ENCODE measurements at places on chromosomes 12 and 14.
A peak's percentile ranks its signal among the peaks of the same experiment; 100 is the strongest.

GRCh38 chr14:61462566-61463193 lies 141.3 kb downstream of the PRKCH start:
- DNase-seq = no peak

- DNase-seq = no peak
These were observed 11.1 kb downstream of the KIF21A start for GRCh38 chr12:39431797-39432196.

- DNase-seq = no peak
These were observed 76.4 kb upstream of the CCDC60 start for GRCh38 chr12:119258149-119258548.

- no peak for DNase-seq
These were observed 63.0 kb upstream of the TCL1A start for GRCh38 chr14:95776798-95777534.

DNA sequence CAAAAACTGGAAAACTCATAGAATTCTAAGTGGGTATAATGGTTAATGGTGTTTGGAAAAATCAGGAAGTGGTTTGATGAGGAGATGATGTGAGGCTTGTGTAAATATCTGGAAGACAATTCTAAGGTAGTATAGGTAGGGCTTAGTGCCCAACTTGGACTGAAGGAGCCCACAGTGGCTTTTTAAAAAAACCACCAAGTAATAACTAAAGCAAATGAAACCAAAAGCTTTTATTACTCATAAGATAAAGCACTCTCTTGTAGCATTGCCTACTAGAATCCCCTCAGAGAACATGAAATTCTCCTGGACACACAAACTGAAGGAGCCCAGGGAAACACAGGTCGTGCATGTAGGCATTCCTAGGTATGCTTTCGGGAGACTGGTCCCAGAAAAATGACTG lies 324.5 kb downstream of the NELL2 start:
- no peak for DNase-seq

- DNase-seq = no peak
These were observed 24.2 kb upstream of the FOXN3 start for GRCh38 chr14:89440986-89441909.

- no peak for DNase-seq
These were observed 291.5 kb downstream of the NELL2 start for GRCh38 chr12:44584625-44585024.

DNA sequence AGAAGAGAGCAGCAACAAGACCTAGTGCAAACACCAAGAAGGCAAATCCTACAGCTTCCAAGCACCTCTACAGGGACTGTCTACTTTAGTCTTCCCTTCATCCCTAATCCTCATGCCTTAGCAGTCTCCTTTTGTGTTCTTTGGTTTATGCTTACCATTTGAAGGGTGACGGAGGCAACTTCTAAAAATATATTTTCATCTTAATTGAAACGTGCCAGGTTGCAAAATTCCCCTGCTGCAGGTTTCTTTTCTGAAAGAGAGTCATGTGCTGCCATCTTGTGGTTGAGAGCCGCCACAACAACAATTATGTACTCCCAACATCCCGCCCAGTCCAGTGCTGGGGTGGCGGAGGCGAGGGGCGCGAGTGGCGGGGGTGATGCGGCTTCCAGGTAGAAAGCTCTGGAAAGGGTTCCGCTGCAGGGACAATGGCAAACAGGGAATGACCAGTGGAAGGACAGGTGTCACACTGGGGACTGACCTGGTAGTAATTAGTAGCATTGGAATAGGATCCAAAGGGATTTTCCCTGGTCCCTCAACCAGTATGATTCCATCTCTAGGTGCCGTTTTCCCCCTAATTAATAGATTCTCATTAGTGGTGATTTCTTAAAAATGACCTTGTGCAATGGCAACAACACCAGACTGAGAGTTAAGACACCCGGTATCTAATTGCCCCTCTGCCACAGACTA lies 80.3 kb upstream of the GNG2 start:
- peak; percentile 72 for DNase-seq

DNA sequence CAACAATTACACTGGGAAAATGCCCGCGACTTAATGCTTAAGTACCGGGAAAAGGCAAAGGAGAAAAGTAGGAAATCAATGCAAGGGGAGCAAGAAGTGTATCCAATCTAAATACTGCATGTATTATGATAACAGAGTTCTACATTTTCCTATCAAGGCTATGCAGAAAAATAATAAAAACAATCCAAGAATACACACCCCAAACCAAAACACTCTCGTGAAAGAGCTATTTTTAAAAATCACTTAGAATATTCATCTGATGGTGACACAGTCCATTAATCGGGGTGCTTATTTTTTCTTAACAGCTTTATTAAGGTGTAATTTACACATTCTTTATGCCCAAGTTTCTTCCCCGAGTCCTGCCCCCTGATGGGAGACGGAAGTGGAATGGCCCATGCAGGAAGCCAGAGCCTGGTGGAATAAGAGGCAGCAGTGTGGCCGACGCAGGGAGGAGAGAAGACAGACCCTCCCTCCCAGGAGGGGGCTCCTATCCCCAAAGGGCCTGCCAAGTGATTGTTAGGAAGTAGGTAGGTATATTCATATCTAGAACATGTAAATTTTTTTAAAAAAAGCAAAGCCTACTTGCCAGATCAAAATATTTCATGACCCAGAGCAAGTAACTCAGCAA lies 174.3 kb downstream of the FOXN3 start:
- DNase-seq = no peak

- no peak for DNase-seq
These were observed at the start of gene KRT7 for GRCh38 chr12:52232674-52233461. KRT7 (plus strand) TSS chr12:52233243; CDS start chr12:52233297, 54 bp downstream.

DNA sequence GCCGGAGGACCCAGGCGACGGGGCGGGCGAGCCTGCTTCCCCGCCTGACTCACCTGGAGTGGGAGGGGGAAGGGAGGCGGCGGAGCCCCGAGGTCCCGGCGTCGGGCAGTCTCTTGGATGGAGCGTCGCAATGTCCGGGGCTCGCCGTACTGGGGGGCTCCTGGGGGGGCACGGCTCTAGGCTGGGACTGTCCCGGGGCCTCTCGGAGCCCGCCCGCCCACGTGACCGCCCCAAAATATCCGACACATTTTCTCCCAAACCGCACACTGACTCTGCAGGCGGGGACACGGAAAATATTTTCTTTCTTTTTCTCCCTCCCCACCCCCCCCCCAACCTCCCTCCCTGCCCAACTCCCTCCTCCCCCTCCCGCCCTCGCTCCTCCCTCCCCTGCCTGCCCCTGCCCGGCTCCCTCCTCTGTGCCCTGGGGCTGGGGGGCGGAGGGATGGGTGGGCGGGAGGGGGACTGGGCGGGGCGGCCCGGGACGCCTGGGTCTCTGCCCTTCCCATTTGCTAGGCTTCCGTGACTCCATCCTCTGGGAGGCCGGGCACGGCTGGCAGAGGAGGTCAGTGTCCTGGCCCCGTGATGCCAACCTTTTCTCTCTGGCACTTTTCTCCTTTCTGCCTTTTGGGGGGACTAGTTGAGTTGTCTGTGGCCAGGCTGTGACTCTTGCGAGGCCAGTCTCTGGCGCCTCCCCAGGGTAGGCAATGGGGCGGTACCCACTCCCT lies at the start of gene RARG:
RARG (minus strand) TSS at position 289 of the 725 bp plus-strand sequence. CDS start 4,664 bp downstream, outside the sequence.
- peak; percentile 84 for DNase-seq

DNA sequence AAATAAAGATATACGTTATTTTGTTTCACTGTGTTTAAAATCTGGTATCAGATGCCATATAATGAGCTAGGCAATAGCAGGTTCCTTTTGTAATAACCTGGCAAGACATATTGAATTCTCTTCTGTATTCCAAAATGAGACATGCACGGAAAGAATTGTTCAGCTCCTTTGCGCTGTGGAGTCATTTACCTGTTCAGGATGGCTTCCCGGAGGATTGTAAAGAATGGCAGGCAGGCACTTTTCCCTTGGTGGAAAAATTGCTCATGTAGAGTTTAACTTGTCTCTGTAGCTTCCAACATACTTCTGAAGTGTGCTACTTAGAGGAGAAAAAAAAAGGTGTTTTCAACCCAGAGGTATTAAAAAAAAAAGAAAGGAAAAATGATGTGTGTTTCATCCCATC lies 805.2 kb downstream of the GALC start:
- no peak for DNase-seq

DNA sequence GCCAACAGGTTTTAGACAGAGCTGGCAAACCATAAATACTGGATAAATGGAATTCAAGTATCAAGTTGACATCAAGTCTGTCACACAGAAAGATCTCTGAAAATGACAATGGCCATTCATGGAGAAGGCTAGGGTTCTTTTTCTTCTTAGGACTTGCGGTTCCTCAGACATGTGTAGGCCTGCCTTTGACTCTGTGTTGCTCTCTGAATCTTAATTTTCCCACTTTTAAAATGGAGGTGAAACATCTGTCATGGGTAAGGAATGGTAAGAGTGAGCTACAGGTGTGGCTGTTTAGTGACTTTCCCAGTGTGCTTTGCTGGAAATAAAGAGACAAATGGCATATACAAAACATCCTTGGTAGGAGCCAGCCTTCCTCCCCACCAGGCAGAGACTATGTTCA lies 79.2 kb downstream of the PTCSC3 start:
- no peak for DNase-seq

DNA sequence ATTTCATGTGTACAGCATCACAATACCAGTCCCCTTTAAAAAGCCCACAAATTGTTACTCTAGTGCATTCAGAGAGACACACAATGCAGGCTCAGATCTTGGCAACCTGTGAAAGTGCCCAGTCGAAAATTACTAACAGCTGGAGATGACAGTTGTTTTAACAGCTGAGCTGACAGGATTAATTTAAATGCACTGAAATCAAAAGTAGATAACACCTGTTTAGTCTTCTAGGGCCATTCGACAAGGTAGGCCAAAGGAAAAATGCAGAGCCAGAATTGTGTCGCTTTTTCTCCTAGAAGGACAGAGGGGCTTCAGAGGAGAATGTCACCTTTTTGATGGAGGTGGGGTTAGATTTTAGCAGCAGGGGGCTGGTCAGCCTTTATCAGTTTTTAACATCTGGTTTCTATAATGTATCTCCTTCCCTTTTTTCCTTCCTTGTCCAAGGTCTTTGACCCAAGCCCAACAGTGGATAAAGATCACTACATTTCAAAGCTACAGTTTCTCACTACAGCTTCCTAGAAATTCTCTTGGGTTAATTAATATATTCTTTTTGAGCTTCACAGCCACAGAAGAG lies 139.1 kb downstream of the SOX5 start:
- no peak for DNase-seq

DNA sequence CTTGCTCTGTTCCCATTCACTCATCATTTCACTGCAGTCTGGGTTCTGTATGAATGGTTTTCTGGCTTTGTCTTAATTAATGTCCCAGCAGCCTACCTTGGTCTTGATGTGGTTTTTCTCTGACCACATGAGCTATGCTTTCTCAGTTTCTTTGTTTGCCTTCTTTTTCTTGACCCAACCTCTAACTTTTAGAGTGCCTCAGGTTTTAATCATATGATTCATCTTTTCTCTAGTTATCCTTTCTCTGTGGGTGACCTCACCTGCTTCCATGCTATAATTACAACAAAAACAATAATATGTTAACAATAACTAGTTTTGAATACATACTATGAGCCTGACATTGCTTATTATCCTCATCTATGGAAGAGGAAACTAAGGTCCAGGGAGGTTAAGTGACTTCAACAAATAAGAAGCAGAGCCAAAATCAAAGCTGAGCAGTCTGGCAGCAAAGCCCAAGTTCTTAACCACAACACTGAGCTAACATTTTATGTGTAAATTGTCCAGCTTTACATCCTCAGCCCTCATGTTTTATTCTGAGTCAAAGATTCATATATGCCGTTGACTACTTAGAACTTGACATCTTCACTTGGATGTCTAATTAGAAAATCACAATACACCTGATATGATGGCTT lies 4.7 kb upstream of the EPYC start:
- DNase-seq = no peak

DNA sequence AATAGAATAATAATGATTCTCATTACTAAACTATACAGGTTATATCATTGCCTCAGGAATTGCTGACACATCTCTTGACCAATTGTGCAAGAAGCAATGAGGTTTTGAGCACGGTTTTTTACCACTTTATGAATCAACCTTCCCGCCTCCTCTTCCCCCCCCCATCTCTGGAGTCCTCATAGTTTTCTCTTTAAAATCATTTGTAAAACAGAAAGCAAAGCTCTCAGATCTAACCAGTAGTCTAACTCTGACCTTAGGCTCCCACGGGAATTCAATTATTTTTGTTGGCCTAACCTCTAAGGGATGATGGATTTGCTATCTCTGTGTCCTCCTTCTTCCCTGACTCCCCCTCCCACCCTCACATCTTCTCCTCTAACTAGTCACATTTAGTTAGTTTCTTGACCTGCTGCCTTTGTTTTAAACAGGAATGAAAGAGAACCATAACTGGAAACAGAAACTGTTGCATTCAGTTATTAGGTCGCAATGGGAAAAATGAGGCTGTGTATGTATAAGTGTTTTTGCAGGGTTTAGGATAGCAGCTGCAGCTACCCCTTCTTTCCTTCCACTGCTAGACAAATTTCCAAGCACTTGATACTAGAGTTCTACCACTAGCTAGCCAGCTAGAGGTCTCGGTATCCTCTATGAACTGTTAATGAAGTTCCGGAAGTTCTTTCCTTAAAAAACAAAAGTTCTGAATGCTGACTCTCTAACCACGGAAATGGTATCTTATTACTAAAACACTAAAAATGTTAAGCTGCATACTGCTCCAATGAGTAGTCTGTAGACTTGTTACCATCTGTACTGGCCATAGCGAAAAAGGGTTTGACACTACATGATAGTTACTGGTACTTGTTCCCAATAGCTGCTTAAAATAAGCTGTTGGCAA lies 65.4 kb downstream of the TAOK3 start:
- DNase-seq = no peak

DNA sequence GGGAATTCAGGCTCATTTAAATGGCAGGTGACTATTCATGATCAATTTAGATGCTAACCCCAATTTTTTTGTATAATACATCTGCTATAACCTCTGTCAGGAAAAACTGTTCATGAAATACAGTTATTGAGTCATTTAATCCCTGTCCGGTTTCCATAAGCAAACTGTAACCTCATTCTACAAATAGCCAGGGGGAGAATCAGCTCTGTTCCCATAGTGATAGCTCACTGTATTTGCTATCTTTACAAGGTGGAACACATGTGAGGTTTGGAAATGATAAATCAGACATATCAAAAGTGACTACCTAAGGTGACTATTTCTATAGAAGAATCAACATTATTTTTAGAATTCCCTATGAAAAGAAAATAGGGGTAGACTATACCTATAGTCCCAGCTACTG lies 38.6 kb upstream of the VPS33A start:
- DNase-seq = no peak

DNA sequence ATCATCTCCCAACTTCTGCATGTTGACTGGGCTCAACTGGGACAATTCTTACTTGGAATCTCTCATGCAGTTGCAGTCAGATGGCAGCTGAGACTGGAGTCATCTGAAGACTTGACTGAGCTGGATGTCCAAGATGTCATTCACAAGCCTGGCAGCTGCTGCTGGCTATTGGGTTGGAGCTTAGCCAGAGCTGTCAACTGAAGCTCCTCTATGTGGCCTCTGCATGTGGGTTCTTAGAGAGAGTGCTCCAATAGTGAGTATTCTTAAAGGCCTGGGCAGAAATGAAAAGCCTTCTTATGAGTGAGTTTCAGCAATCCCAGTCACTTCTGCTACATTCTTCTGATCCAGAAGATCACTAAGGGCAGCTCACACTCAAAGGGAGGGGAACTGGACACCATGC lies 440.9 kb downstream of the LRIG3 start:
- peak; percentile 41 for DNase-seq

All from right hindlimb (tissue), 1 donor.